ENCODE measurements at places on chromosomes 16 and 17.

- no peak for DNase-seq
Observed at GRCh38 chr16:71515026-71515425, 11.2 kb upstream of the CHST4 start.

- DNase-seq, result peak; percentile 6
Observed at GRCh38 chr16:53053967-53054669, 673 bp upstream of the CHD9 start.

GRCh38 chr16:89257757-89258465 lies 40.4 kb downstream of the ZNF778 start:
- DNase-seq, result no peak

DNA sequence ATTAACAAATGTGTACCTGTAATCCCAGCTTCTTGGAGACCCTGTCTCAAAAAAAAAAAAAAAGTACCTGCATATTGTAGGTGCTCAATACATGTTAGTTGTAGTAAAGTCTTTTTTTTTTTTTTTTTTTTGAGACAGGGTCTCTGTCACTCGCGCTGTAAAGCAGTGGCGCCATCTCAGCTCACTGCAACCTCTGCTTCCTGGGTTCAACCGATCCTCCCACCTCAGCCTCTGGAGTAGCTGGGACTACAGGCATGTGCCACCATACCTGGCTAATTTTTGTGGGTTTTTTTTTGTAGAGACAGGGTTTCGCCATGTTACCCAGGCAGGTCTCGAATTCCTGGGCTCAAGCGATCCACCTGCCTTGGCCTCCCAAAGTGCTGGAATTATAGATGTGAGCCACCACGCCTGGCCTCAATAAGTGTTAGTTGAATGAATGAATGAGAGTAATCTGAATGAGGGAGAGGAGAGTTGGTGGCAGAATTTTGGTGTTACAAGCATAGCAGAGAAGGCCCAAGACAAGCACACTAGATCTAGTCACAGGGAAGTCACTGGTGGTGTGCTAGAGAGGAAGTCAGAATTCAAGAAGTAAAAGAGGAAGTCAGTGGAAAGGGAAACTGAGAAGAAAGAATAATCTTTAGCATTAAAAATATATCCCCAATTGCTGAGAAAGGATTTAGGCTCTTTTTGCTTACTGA lies 9.4 kb upstream of the MYL4 start:
- DNase-seq, result no peak

- no peak for DNase-seq
Observed at GRCh38 chr17:51907041-51907440, 251.5 kb downstream of the CA10 start.

- no peak for DNase-seq
Observed at GRCh38 chr16:17511340-17511739, 40.6 kb upstream of the XYLT1 start.

GRCh38 chr16:82331397-82331796 lies 161.4 kb upstream of the MPHOSPH6 start:
- DNase-seq, result no peak

- DNase-seq, result peak; percentile 41
Observed at GRCh38 chr17:1460233-1460632, 4.2 kb upstream of the CRK start.

All from CD4-positive, alpha-beta T cell treated with Interleukin-6 for 4 hours (primary cell).